Activated CD4-positive, alpha-beta memory T cell treated with anti-CD3 and anti-CD28 coated beads, Interleukin-2, amount 10 ng/mL, durations not matched to agents 7 days and 5 days (primary cell): ENCODE measurements at places on chromosomes 1 and 21.

DNA sequence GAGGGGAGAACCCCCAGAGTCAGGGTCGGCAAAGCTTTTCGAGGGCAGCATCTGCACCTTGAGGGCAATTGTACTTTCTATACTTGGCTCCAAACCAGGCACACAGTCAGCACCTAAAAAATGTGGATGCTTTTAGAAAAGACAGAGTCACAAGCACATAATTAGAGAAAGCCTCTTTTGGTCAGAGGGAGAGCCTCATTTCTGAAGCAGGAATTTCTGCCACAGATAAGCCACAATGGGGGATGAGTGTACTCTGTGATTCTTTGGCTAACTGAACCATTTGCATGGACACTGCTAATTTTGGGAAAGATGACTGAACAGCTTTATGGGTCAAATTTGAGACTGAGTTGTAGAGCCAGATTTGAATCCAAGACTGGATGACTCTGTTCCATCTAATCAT, 635.7 kb downstream of the KIF26B start:
- DNase-seq: no peak

GRCh38 chr1:27099587-27100334, 55.2 kb downstream of the SLC9A1 start:
- no peak for DNase-seq

DNA sequence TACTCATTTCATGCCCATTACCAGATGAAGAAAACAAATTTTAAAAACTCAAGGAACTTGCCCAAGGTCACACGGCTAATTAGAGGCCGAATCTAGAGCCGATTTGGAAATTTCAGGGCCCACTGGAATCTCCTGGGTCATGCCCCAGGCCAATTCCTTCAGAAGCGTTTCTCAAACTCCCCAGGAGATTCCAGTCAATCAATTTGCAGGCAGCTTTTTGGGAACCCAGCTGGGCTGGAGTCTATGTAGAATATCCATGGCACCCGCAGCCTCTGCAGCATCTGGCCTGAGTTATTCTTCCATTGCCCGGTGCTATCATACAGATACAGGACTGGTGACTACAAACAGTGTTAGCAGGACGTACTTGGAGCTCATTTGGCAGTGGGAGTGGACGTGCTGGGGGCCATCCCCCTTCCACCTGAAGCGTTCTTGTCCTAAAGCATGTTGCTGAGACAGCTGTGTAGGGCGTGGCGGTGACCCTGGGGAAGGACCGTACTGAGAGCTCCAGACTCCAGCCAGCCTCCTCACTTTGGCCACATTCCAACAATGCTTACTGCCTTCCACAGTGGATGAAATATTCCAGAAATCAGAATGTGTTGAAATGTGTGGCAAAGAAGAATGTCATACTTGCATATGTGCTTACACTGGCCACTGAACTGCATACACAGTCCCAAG, 38.3 kb downstream of the ABCG1 start:
- DNase-seq: no peak

GRCh38 chr1:154463512-154463990, 38.5 kb upstream of the TDRD10 start:
- DNase-seq: peak; percentile 79

- no peak for DNase-seq
These were observed 7.0 kb downstream of the INSRR start for GRCh38 chr1:156851779-156852417.

DNA sequence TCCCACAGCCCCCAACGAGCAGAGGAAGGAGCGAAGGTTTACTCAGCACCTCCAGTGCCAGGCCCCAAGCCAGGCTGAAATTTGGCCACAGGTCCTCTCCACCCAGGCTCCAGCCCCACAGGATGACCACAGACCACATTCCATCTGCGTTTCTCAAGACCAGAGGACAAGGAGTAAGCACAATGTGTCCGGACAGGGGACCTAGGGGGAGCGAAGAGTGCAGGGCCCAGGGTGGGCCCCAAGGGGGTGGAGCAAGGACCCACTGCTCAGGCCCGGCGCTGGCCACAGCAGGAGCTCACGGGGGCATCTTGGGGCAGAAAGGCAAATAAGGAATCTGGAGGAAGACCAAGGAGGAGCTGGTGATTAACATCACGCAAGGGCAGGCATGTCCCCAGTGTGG, 100.5 kb downstream of the NPHP4 start:
- no peak for DNase-seq

- DNase-seq: no peak
These were observed 34.7 kb downstream of the USH2A start for GRCh38 chr1:216388558-216388957.

DNA sequence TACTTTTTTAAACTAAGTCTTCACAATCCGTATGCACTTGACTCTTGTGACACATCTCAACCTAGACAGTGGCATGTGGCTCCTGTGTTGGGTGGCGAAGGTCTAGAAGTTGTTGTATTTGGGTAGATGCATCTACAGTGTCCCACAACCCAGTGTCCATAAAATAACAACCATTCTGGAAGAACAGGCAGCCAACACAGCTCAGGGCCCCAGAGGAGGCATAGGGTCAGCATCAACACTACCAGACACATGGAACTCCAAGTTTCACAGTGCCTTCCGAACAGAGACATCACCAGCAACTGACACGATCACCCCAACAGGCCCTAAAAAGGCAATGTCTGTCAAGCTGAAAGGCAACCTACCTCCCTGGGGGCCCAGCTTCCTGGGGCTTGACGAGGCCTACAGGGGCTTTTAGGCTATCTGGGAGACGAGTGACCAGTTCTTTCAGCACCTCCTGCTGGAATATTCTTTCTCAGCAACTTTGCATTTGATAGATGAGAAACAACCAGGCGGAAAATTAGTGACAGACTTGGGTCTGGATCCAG, 5.6 kb downstream of the SH3BP5L start:
- DNase-seq: no peak

DNA sequence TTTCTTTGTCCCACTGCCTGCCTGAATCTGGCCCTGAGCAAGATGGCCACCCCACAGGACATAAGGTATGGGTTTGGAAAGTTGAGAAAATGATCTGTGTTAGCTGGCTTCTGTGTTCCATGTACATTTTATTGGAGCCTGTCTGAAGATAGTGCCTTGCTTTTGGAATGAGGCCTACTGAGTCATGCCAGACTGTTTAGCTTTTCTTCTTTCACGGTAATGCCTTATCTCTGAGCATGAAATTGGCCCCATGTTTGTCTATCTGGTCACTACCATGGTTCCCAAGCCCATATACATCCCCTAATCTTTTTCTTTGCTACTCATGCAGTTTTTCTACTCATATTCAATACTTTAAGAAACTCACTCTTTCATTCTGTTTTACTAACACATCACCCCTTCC, 85.1 kb upstream of the LMO4 start:
- no peak for DNase-seq

- DNase-seq: no peak
These were observed 286.7 kb downstream of the HLX start for GRCh38 chr1:221165839-221166500.

DNA sequence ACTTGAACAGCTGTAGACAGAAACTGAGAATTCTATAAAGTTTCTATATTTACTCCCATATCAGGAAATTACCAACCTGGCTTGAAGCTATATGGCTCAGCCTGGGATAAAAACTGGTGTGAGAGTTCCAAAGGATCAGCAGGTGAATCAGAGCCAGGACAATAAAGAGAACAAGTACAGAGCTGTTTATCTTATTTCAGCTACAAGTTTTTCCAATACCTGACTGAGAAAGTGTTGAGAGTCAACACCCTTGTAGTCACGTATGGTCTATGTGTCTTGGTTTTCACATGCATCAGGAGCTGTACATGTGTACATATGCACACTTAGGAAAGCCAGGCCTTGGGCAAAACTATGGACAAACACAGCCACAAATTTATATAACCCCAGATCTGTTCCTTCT, 40.7 kb upstream of the CXADR start:
- no peak for DNase-seq

GRCh38 chr1:226001963-226002666, 3.0 kb upstream of the SDE2 start:
- DNase-seq: peak; percentile 48

GRCh38 chr1:16124377-16125087, 31.3 kb downstream of the EPHA2 start:
- no peak for DNase-seq

GRCh38 chr1:46244656-46245371, 2.7 kb upstream of the RAD54L start:
- DNase-seq: peak; percentile 22

GRCh38 chr21:27225151-27225550, 258.3 kb upstream of the ADAMTS5 start:
- DNase-seq: no peak

- DNase-seq: no peak
These were observed 4.7 kb downstream of the AGPAT3 start for GRCh38 chr21:43869486-43870325.

DNA sequence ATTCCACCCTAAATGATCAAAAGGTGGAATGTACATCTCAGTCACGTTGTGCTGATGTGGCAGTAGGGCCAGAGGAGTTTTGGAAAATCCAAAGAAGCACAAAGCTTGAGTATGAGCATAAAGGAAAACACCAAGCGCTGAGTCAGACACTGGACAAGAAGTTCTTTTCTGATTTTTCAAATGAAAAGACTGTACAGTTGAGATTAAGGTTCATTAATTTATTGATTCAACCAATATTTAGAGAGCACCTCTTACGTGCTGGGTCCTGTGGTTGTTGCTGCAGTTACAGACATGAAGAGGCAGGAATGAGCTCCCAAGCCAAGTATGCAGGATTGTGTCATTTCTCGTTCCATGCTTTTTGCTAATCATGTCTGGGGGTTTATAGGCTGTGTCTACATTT, 28.9 kb upstream of the APP start:
- no peak for DNase-seq

DNA sequence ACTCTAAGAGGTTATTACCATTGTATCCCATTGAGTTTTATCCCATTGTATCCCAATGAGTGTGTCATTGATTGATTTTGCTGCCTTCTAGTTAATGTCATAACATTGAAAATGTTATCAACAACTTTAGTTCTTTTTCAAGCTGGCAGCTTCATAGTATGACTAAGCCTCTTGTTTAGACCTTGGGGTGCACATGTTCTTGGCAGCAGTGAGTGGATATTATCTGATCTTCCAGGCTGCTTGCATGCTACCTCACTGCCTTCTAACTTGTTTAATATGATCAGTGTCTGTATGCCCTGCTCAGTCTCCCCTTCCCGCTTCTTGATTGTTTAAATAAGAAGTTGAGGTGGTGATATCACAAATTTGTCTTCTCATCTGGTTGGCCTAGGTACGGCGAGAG, 24.6 kb downstream of the NTPCR start:
- DNase-seq: no peak

GRCh38 chr1:197915862-197916499, 1.2 kb upstream of the LHX9 start:
- no peak for DNase-seq

DNA sequence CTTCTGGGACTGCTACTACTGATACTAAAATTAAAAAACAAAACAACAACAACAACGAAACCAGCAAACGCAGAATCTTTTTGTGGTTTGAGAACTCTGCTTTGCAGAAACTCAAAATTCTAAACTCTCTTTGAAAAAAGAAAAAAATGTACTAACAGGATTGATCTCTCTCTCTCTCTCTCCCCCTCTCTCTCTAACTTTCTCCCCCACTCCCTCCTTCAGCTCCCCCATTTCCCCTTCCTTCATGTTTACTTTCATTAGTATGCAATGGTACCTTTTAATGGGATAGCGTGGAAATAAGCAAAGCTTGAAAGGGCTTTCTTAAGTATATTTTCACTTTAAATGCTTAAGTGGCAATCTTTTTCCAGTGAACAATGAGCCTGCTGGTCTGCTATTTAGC, 562.6 kb upstream of the ADGRL2 start:
- DNase-seq: no peak

- no peak for DNase-seq
These were observed 38.7 kb upstream of the LRRC8C start for GRCh38 chr1:89594096-89594740.

DNA sequence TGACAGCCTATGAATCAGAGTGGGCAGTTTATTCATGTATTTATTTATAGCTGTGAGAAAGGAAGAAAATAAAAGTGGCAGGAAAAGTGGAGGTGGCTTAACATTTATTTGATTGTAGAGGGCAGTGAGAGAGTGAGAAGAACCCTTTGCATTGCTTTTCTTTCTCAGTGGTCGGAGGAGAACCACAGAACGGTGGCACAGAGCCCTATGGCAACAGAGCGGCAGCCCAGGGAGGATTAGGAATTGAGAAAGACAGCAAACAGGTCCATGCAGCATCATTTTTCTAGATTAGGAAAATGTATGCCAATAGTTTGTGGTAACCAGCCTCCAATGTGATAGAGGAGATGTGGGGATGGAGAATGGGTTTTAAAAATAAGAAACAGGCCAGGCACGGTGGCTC, 53.1 kb downstream of the NMNAT2 start:
- no peak for DNase-seq

DNA sequence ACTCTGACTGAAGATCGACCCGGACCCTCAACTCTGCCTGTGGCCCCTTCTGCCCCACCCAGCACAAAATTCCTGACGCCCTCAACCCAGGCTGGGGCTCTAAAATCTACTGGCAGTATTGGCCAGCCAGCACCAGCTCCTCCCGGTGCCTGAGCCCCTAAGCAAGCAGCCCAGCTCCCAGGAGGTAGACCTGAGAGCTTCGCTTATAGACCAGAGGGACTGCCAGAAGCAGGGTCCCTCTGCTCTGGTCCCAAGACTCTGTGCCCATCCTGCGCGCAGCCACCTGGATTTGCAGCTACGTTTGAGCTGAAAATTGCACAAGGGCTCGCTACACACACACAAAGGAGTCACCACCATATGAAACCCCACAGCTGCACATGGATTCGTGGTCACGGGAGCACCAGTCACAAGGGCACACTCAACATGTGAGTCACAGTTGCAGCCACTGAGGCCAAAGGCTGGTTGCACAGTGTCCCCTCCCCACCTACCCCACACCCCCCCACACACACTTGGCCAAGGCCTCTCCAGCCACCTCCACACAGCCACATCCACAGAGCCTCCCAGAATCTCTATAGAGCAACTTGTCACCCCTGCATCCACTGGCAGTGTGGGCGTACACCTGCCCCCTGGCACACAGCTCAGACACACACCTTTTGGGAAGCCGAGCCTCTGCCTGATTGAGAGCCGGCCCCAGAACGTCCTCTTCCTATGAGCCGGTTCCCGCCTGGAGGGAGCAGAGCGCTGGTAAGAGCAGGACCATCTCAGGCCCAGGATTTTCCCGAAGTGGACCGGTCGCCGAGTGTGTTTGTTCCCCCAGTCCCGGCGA, 1.1 kb upstream of the DMBX1 start:
- DNase-seq: no peak

- no peak for DNase-seq
These were observed 8.8 kb upstream of the JAK1 start for GRCh38 chr1:64975127-64975526.
